Uterus (tissue), 4 donors: ENCODE measurements at places on chromosomes 7 and 10. TPM values are rescaled to one million over a fixed set of nuclear protein-coding genes. Genes with fewer than 3 reads are reported as not detected.

Gene TMEM140
- 5.9 TPM for total RNA-seq

Gene RBM33
- total RNA-seq: 85.1 TPM

Gene OR13A1
- not detected for total RNA-seq

Gene CNPY1
- total RNA-seq: not detected

Gene CYP2E1
- total RNA-seq: 6.9 TPM

Gene ADARB2
- total RNA-seq: 2.0 TPM

Gene PIP4K2A
- 42.4 TPM for total RNA-seq

- DNase-seq: peak; percentile 22
Measured at GRCh38 chr10:102240467-102241031, 763 bp downstream of the PITX3 start.

GRCh38 chr10:79269443-79269842 is 77.8 kb upstream of the PPIF start:
- no peak for DNase-seq

GRCh38 chr7:73971322-73971703 is 56.7 kb upstream of the ELN start:
- no peak for DNase-seq

DNA sequence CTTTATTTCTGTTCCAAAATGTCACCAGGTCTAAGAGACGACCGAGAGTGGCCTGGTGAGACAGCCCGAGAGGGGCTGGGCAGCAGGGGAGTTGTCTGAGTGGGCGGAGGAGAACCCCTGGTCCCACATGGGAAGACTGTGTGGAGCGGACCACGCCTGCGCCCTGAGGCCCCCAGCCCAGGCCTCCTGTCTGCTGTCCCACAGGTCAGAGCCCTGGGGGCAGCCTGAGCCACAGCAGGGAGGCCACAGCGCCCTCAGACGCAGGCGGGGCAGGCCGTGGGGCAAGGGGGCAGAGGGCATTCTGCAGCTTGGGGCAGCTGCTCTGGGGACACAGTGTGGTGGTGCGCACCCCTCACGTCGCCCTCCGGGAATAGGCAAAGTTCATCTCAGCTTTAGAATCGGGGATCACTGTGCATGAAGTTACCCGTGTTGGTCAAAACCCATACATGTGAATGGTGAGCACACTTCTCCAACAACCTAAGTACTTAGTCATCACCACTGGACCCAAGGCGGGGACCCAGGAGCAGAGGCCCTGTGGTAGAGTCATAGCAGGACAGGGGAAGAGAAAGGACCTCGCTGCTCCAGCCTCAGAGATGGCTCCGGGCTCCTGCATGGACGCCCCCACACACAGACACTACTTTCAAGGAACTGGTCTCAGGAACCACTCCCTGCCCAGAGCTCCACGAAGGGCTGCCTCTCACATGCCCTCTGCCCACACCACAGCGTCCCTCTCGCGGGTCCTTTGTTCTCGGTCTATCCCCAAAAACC is 214.7 kb downstream of the ELFN1 start:
- no peak for DNase-seq

- DNase-seq: no peak
Measured at GRCh38 chr10:110827875-110828274, 43.9 kb upstream of the PDCD4 start.

- DNase-seq: no peak
Measured at GRCh38 chr10:22536620-22537019, 177.8 kb downstream of the PIP4K2A start.

GRCh38 chr10:33719005-33719703 is 384.7 kb upstream of the NRP1 start:
- no peak for DNase-seq

DNA sequence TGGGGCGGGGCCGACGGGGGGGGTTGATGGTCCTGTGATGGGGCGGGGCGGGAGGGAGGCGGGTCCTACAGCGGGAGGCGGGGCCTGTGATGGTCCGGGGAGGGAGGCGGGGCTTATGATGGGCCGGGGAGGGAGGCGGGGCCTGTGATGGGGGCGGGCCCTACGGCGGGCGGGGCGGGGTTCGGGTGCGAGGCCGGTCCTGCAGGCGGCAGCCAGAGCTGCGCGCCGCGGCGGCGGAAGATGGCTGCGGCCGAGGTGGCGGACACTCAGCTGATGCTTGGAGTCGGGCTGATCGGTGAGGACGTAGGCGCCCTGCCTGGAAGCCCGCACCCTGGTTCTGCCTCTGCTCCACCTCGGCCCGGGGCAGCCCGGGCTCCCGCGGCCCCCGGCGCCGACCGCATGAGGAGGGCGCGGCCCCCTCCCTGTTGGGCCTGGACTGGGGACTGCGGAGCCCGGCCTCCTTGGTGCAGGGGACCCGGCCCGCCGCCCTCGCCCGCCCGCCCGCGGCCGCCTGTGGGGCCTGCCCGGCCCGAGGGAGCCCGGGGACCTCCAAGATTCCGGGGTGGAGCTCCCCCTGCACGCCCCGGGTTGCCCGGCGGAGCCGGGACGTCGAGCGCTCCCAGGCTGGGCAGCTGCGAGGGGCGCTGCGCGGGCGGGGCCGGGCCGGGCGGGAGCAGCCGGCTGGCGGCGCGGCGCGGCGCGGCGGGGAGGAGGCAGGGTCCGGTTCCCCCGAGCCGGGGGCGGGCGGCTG is at the start of gene DENND10:
TSS of gene DENND10 (plus strand) at position 211 of the 751 bp plus-strand sequence. CDS start at position 241, 30 bp downstream.
- DNase-seq: peak; percentile 83

DNA sequence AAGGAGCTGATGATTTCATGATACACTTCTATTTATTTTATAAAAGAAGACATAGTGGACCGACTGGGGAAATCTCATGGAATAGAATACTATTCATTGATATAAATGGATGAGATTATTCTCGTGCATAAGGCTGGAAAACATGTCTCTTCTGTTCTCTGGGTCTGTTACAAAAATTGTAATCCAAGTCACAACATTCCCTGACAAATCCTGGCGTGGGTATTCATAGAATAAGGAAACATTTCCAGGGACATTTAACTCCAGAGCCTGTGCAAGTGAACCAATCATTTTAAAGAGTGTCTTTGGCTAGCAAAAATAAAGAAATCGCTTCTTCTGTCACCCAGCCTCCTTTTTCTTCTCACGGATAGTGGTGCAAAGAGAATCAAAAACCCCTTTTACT is 1148.5 kb upstream of the AUTS2 start:
- no peak for DNase-seq

- no peak for DNase-seq
Measured at GRCh38 chr7:18320971-18321567, 174.5 kb upstream of the HDAC9 start.

DNA sequence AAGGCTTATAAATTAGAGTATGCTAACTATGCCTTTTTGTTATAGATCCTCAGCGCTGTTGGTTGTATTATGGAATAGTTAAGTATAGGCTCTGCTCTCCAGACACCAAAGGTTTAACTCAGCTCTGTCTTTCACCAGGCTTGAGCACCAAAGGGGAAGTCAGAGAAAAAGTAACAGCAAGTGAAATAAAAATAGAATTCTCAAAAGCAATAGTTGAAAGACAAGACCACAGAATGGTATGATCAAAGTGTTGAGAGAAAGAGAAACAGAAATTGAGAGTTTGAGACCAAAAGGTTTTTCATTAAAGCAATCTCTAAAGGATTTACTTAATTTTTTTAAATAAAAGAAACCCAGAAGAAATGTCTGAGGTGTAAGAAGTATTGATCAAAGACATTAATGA is 529.8 kb upstream of the C7orf33 start:
- DNase-seq: no peak

DNA sequence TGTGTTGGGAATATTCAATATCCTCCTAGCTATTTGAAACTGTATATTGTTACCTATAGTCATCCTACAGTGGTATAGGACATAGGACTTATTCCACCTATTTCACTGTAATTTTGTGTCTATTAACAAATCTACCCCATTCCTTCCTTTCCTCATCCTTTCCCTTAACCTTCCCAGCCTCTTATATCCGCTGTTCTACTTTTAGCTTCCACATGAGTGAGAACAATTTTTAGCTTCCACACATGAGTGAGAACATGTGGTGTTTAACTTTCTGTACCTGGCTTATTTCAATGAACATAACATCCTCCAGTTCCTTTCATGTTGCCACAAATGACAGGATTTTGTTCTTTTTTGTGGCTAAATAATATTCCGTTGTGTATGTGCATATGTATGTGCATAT is 95.9 kb upstream of the FGL2 start:
- no peak for DNase-seq

- DNase-seq: no peak
Measured at GRCh38 chr10:92681306-92681834, 8.4 kb upstream of the HHEX start.

GRCh38 chr10:51874131-51874530 is 174.7 kb upstream of the CSTF2T start:
- no peak for DNase-seq

DNA sequence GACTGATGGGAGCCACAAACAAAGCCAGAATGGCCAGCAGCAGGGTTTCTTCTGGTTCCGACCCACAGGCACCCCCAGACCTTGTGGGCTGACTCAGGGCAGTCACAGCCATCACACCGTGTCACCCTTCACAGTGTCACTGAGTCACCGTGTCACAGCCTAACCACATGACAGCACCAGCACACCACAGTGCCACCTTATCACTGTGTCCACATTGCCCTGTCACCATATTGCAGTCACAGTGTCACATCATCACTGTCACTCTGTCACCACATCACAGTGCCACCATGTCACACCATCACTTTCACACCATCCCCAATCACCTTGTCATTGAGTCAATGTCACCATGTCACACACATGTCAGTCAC is 77.0 kb downstream of the OAT start:
- DNase-seq: no peak

- no peak for DNase-seq
Measured at GRCh38 chr10:132412316-132413192, 15.6 kb downstream of the PWWP2B start.
